ENCODE measurements at places on chromosomes 2 and 18. TPM values are rescaled to one million over a fixed set of nuclear protein-coding genes. Genes with fewer than 3 reads are reported as not detected.

- DNase-seq, result no peak
Observed at GRCh38 chr2:169493360-169493759, 14.1 kb downstream of the BBS5 start.

- DNase-seq, result no peak
Observed at GRCh38 chr18:62760403-62760734, 45.0 kb downstream of the PHLPP1 start.

GRCh38 chr2:191296083-191297006 lies 51.1 kb downstream of the MYO1B start:
- no peak for DNase-seq

The CNTNAP5 gene
- not detected for total RNA-seq

DNA sequence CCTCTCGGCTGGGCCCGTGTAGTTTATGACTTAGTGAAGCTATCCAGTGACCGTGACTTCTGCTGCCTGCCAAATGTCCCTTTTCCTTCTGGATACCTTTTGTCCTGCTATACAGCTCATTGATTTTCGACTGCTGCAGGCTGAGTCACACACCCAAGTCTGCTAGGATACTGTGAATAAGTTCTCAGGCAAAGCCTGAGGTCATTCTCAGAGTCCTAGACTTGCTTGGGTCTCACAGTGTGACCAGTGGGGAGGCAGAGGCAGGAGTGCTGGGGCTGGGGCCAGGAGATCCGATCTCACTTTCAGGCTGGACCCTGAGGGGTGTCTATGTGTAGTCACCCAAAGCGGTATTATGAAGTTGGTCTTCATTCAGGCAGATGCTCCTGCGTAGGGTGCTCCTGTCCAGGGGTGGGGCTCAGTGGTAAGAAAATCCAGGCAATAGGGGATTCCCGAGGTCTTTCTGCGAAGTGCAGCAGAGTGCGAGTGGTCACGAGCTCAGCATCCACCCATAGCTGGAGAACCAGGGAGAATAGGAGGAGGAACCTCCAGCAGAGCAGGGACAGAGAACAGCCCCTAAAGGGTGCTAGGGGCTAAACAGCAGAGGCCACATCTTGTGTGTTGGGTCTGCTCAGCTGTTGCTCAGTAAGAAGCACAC lies 268.6 kb upstream of the NCKAP5 start:
- no peak for DNase-seq

All from A172 (cell line).